Mammary epithelial cell (primary cell): ENCODE measurements at places on chromosomes 1 and 21. TPM values are rescaled to one million over a fixed set of nuclear protein-coding genes. Genes with fewer than 3 reads are reported as not detected.

DNA sequence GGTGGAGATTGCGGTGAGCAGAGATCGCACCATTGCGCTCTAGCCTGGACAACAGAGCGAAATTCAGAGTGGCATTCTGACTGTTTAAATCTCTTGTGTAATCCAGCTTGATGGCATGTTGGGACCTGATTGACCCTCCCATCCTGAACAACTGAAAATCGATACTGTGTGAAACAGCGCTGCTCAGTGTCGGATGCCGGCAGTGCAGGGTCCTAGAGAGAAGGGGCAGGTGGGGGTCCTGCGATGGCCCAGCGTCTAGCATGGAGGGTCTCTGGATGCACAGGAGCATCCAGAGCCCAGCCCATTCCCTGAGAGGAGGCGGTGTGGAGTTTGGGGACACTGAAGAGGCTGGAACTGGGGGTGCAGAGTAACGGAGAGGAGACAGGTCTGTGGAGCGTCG, 15.8 kb downstream of the AGT start:
- no peak for DNase-seq

- no peak for DNase-seq
Observed at GRCh38 chr1:206955476-206956451, 9.5 kb upstream of the PIGR start.

DNA sequence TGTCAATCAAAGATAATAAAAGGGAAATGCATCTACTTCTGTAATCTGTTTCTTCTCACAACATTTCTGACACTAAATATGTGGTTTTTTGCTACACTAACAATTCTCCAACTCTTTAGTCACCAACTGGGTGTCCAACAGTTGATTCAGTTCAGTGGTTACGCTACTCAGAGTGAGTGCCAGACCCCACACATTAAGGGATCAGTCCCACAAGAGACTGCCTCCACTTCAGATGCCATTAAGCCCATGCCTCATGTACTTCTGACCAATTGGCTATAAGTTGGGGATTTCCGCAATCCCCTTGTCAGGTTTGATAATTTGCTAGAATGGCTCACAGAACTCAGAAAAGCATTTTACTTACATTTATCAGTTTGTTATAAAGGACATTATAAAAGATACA, 28.4 kb downstream of the RNF2 start:
- no peak for DNase-seq

- no peak for DNase-seq
Observed at GRCh38 chr1:207892764-207893163, 18.2 kb downstream of the CD34 start.

GRCh38 chr1:43509007-43509739, 21.5 kb upstream of the PTPRF start:
- no peak for DNase-seq

DNA sequence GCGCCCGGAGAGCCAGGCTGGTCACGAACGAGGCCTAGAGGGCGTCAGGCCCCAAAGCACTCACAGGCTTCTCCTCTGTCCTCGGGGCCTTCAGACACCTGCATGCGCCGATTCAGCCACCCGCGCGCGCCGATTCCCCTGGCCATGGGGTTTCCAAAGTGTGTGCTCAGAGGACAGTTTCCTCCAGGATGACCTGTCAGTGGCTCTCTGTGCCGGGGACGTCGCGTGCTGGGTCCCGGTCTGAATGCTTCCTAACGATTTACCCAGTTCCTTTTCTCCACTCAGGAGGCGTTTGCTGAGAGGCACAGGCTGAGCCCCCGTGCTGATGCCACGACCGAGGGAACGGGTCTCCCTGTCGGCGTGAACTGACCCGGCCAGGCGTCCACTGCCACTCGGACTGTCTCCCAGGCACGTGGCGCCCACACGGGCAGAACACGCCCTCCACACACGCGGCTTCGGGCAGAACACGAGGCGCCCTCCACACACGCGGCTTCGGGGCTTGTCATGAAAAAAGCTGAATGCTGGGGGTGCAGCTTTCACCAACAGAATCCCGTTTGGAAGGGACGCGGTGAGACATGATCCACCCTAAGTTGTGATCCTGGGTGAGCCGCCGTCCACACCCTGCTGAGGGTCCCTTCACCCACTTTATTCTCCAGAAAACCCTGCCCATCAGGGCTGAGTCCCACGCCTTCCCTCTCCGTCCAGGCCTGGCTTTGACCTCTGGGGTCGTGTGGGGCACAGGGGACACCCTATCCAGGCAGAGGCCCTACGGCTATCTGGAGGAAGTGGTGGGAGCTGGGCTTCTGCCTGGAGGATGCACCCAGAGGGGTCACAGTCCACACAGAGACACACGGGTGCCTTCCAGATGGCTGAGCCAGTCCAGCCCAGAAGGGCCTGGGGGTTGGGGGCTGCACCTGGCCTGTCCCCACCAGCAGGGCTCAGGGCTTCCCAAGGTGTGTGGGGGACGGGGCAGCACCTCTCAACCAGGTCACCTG, 56.1 kb downstream of the COL6A1 start:
- DNase-seq = no peak

DNA sequence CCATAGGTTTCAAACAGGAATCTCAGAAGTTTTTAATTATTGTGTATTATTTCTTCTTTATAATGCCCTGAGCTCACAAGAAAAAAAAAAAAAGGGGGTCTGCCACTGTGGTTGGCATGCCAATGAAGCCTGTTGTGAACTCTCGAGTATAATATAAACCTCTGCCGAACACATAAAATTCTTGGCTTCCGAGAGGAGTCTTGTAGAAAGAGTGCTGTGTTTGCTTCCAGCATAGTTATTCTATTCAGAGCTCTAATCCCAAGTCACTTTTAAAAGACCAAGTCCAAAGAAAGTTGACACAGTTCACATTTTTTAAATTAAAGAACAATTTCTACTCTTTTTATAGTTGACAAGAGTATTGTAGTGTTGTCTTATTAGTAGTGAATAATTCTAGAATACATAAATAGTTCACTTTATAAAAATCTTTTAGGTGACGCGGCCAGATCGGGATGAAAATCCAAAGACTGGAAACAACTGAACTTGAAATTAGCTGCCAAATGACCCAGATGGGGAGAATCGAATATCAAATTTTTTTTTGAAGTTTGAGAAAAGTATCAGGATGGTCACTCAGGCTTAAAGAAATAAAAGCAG, 293.2 kb downstream of the DUSP10 start:
- no peak for DNase-seq

DNA sequence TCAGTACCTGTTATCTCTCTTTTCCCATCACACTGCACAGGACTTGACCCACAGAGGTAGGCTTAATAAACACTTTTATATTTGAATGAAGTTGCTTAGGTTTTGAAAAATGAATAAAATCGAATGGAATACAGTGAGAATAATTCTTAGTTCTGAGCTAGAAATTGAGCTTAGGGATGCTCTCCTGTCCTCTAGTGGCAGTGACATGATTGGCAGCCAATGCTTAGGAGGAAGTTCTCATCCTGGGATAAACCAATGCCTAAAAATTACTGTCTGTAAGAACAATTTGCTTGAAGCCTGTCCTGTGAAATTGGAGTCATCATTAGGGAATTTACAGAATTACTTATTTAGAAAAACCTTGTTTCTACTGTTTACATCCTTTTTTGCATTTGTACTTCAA, 21.3 kb upstream of the CYP4X1 start:
- DNase-seq = no peak

DNA sequence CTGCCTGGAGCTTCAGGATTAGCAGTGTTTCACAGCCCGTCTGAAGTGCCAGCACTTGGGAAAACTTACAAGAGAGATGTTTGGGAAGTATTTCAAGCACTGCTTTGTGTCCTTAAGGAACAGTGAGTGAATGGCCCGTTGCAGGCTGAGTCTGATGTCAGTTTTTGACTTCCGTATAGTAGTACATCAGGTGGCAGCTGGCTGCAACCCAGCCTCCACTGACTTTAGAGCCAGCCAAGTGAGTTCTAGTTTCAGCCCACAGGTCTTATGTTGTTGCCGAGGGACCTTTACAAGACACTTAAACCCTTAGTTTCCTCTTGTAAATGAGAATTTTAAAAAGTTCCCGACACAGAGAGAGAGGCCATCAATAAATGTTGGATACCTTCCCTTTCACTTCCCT, 35.0 kb downstream of the UCK2 start:
- no peak for DNase-seq

DNA sequence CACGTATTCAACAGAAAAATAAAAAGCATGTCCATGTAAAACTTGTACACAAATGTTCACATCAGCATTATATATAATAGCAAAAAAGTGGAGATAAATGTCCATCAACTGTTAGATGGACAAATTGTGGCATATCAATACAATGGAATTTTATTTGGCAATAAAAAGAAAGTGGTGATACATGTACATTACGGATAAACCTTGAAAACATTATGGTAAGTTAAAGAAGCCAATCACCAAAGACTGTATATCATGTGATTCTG, 76.9 kb downstream of the EIF4G3 start:
- no peak for DNase-seq

DNA sequence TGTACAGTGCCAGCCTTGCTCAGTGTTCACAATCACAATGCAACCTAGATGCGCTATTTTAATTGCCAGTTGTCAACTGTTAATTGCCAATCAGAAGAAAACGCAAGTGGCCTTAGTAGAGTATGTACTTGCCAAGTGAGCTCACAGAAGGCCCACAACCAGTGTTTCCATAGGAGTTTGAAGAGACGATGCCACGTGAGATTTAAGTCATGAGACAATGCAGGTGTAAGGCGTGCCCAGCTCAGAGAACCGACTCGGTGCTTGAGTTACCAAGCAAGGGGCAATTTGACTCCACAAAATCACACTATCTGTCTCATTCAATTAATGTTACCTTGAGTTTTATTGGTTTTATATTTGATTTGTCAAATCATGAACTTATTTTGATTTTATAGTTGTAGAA, 65.6 kb downstream of the TEX35 start:
- no peak for DNase-seq

DNA sequence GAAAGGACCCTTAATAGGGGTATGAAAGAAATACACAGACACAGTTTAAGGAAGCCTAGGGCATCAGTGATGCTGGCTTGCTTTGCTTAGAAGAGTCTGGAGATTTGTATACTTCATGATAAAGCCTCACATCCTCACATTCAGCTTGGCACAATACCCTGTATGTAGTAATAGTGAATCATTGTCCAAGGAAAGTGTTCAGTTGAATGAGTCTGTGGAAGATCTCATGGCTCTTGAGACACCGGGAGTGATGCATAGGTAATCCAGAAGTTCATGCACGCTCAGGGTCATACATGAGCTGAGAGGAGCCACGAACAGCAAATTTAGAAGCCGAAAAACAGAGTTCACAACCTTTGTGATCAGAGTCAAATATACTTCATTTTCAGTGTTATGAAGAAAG, 537.2 kb upstream of the TMPRSS15 start:
- no peak for DNase-seq

DNA sequence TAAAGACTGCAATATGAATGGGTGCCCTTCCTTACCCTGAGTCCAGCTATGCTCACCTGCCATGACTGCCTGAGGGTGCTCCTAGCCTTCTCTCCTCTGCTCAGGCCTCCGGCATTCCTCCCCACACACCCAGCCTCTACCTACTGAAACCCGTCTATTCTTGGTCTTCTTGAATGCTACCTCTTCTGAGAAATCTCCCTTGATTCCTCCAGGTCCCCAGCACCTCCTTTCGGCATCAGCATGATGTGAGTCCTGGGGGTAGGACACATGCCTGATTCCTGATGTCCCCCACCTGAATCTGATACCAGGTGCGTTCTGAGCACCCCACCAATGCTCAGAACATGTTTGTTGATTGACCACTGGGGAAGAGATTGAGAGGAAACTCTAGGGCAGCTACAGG, 8.6 kb downstream of the LDLRAD1 start:
- no peak for DNase-seq

The FCAMR gene
- total RNA-seq = not detected in 2 replicates

The ATP1A4 gene
- total RNA-seq = not detected in 2 replicates

The RXFP4 gene
- not detected in 2 replicates for total RNA-seq

The FMN2 gene
- not detected in 2 replicates for total RNA-seq

The CCDC185 gene
- not detected in 2 replicates for total RNA-seq

The OR2M5 gene
- not detected for total RNA-seq

The GNAT2 gene
- 0.24 TPM in 1 of 2 replicates, not detected in the other for total RNA-seq

The UBIAD1 gene
- 14.5 and 17.0 TPM in 2 replicates for total RNA-seq

The TUT4 gene
- total RNA-seq = 30.5 TPM

The CNIH4 gene
- 82.3 and 105 TPM in 2 replicates for total RNA-seq

The SERTAD4 gene
- 1.3 and 4.8 TPM in 2 replicates for total RNA-seq
